ENCODE measurements at places on chromosomes 12 and 14.

DNA sequence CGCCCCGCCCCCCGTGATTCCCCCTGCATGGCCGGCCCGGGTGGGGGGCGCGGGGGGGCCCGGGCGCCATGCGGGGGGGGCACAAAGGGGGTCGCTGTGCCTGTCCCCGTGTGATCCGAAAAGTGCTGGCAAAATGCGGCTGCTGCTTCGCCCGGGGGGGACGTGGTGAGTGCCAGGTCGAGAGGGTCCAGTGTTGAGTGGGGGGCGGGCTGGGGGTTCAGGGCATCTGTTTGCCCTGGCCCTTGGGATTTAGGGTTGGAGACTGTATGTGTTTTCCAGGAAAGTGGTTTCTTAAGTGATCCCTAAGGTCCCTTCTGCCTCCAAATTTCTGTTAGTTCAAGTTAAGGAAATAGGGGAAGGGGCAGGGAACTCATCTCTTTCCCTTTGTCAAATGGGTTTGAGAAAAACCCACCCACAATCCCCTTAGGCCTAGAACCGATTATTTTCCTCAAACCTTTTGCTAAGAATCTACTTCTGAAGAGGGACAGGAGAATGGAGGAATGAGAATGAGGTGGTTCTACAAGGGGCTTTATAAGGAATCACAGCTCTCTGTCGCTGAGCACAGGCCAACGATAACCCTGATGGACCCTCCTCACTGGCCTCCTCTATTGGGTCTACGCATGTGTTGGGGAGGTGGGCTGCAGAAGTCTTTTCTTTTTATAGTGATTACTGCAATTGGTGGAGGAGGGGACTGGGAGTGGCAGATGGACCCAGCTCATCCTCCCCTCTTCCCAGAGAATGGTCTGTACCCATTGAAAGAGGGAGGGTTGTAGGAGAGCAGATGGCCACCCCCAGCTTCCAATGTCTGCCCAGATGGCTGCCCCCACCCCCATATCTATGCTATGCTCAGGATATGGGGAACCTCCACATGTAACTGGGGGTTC, 834 bp downstream of the ARHGEF25 start:
- no peak for DNase-seq

DNA sequence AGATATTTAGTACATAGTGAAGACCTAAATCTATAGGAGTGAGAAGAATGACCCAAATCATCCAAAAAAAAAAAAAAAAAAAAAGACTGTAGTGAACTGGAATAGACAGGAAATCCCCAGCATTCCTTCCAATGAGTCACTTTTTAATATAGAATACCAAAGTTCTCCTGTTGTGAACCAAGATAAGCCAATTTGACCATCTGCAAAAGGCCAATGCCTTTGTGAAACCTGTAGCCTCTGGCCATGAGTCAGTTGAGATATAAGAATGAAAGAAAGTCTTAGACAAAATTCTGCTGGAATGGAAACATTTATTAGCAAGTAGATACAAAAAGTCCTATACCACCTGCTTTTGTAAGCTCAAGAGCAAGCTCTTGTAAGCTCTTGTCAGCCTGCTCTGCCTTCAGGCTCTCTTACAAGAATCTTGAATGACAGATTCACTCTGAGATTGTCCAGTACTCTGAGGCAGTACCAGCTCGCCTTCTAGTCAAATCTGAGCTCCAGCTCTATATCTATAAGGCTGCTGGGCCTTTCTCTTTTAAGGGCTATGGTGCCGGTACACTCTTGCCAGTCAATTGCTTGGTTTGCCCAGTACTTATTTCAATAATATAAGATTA, 243.0 kb upstream of the TMTC1 start:
- DNase-seq, result no peak

DNA sequence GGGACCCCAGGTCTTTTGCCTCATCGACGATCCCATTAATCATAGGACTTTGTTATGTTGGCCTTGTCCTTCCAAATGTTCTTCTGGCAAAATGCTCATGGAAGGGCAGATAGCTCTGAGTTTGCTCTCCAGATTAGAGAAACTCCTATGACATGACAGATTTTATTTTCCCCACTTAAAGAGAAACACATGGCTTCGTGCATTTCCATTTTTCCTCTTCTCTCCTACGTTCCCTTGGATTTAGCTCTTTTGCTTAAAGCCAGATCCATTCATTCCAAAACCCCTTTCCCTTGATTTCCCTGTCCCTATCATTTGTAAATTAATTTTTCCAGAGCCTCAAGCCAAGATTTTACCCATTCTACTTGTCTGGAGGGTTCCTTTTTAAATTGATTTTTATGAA, 2.9 kb downstream of the PRIMA1 start:
- no peak for DNase-seq

DNA sequence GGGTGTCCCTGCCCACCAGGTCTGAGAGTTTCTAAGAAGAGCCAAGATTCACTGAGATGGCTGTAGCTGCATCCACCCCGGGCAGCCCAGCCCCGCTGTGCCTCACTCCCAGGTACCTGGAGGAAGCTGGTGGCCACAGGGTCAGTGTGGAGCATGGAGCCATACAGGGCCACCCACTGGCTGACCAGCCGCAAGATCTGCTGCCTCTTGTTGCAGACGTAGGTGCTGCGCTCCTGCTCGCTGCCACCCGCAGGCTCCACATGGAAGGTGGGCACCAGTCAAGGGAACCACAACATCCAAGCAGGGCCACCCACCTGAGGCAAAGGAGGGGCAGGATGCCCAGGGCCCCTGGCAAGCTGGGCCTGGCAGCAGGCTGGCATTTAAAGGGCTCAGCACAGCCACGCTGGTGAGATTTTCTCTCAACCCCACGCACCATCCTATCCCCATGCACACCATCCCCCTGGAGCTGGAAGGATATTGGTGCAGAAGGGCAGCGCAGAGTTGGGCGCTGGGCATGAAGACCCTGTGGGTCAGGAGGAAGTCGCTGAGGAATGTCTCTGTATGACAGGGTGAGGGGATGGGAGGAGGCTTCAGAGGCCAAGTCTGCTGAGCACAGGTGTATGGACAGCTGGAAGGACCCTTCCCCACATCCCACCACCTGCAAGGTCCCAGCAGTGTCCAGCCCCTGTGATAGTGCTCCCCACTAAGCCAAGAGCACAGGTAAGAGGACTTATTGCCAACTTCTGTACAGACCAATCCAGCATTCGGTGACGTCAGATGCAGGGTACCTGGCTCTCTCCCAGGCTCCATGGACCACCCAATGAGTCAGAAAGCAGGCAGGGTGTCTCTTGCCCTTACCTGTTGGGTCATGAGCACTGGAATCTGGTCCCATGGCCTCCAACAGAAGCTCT, 10.8 kb downstream of the RAPGEF3 start:
- DNase-seq, result no peak

- DNase-seq, result no peak
These were observed 52.7 kb downstream of the PELI2 start for GRCh38 chr14:56170877-56171422.

- no peak for DNase-seq
These were observed 111.5 kb downstream of the PRMT8 start for GRCh38 chr12:3602488-3602887.

GRCh38 chr14:99549684-99550083, 54.3 kb downstream of the CCDC85C start:
- no peak for DNase-seq
